Activated naive CD4-positive, alpha-beta T cell treated with anti-CD3 and anti-CD28 coated beads for 36 hours (primary cell): ENCODE measurements at places on chromosomes 6 and 20.
A peak's percentile ranks its signal among the peaks of the same experiment; 100 is the strongest.

DNA sequence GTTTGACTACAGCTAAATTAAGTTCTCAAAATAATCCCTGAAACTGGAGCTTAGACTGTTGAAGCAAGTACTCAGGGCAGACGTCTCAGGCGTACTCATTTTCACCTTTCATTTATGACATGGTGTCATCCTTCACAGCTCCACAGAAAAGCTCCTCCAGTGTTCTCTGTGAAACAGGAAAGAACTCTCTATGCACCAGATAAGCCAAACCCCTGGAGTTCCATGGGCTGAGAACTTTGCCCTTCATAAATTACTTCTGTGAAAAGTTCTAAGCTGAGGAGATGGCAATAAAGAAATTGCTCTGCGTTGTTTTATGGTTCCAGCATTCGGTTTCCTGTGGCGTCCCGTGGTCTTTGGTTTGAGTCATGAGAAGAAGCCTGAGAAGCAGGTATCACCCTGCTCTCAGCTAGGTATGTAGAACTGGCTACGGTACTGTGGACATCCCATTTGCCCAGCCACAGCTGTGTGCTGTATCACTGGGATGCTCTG is 20.2 kb upstream of the RREB1 start:
- DNase-seq = peak; percentile 66

DNA sequence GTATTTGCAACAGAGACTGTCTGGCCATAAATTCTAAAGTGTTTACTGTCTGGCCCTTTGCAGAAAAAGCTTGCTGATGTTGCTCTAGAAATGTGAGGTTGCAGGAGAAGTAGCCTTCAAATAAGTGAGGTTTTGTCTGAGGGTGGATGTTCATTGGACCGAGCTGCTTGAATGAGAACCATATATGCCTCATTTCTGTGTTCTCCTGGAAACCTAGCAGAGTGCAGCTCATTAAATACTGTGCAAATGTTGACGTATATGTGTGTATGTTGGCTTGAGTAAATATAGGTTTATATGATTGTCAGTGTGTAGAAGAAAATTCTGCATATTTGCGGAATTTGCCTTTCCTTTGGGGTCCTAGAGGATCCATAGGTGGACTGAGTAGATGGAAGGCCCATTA is 39.0 kb downstream of the CHMP4B start:
- DNase-seq = no peak

- DNase-seq = no peak
Measured at GRCh38 chr20:34155836-34156235, 43.8 kb upstream of the EIF2S2 start.

DNA sequence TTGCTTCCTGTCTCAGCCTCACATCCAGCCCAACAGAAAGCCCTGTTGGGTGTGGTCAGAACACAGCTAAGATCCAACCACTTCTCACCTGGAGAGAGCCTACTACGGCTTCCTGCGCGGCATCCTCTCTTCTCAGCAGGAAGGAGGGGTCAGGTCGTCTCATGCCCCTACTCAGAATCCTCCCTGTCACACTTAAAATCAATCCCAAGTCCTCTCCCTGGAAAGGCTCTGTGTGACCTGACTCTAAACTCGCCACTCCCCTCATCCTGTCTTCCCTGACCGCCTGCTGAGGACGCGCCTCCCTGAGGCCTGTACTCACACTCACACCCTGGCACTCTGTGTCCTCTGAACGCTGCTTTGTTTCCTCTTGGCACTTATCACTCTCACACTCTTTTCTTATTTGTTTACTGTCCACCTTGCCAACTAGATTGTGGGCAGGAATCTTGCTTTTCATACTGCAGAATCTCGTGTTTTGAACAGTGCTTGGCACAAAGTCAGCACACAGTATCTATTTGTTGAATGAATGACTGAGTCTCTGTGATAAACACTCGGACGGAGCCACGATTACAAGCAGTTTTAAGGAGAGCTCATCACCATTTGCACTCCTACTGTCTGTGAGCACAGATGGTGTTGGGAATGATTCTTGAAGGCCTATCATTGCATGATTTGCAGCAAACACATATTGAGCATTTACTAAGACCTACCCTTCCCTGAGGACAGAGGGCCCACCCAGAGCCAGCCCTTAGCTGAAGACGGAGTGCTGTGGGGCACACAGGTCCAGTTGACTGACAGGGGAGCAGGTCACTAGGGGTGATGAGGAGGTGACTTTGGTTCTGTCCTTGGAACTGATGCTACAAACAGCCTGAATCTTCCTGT is 18.7 kb downstream of the RAB5IF start:
- no peak for DNase-seq
